ENCODE measurements at places on chromosomes 16 and 17.

DNA sequence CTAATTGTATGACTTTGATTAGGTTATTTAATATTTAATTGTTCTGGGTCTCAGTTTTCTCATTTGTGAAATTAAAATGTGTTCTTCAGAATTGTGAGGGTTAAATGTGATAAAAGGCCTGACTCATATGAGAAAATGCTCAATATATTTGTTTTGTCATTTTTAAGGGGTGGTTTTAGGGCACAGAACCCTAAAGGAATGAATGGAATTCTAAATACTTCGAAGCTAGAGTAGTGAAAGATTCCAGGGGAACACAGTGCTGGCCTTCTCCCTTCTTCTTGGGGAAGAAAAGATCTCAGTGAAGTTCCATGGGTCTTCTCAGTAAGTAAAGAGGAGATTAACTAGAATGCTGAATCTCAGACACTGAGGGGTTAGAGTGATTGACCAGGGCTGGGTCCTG is 3.9 kb upstream of the SMPD3 start:
- no peak for DNase-seq

- DNase-seq, result no peak
These were observed 7.7 kb downstream of the IL34 start for GRCh38 chr16:70653809-70654771.

DNA sequence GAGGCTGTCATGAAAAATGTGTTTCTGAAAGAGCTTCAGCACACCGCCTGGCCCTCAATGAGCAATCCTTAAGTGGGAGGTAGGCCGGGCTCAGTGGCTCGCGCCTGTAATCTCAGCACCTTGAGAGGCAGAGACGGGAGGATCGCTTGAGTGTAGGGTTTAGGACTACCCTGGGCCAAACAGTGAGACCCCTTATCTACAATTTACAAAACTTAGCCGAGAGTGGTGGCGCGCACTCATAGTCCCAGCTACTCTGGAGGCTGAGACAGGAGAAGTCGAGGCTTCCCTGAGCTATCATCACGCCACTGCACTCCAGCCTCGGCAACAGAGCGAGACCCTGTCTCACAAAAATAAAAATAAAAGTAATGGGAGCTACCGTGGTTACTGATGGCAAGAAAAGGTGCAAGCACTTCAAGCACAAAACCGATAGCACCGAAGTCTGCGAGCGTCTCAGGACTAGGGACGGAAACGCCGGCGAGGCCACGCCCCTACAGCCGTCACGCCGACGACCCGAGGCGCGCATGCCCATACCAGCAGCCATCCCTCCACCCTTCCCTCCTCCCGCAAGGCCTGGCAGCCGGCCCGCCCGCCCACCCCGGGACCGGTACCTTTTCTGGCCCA is 607 bp downstream of the THUMPD1 start:
- DNase-seq, result no peak

DNA sequence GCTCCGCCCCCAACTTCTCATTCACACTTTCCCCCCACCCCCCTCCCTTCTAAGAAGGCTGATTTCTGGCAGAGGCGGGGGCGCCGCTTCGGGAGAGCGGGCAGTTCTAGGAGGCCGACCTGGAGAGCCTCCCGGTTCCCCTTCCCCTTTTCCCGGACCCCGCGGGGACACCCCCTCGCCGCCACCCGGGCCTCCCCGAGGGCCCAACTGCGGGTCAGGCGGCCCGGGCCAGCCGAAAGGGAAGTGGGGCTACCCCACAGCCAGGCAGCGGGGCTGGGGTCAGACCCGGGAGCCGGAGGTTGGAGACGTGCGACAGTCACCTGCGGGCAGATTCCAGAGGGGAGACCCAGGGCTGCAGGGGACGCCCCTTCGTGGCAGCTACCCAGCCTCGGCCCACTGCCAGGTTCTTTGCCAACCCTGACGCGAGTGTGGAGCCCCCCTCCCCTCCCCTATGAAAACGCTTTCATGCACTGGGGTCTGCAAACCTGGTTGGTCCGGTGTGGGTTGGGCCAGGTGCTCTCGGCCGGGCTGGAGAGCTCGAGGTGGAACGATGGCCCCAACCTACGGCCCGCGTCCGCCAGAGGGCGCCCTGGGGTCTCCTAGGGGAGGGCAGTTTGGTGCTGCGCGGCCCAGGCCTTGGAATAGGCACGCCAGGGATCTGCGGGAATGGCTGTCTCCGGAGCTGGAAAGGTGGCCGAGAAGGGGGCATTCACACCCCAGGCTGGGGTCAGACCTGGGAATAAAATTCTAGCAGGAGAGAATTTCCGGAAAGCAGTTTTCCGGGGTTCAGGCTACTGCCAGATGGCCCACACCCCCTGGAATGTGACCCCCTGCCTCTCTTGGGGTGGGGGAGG is 721 bp upstream of the SOCS3 start:
- DNase-seq, result no peak

GRCh38 chr17:2421315-2422147 is 20.7 kb upstream of the MNT start:
- DNase-seq, result no peak

DNA sequence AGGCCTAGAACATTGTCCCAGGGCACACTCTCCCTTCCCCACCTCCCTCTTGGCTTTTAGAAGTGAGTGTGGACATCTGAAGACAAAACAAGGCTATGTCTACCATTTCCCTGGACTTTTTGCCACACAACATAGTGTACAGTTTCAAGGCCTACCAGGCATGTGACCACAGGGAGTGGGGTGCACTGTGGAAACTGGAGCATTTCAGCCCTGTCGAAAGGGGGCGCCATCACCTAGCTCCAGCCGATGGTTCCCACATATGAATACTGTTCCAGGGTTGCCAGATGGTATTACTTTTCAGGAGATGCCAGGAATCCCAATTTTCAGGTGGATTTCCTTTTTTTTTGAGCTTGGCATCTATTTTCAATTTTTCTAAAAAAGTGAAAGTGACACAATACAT is 140.7 kb downstream of the KATNIP start:
- no peak for DNase-seq

DNA sequence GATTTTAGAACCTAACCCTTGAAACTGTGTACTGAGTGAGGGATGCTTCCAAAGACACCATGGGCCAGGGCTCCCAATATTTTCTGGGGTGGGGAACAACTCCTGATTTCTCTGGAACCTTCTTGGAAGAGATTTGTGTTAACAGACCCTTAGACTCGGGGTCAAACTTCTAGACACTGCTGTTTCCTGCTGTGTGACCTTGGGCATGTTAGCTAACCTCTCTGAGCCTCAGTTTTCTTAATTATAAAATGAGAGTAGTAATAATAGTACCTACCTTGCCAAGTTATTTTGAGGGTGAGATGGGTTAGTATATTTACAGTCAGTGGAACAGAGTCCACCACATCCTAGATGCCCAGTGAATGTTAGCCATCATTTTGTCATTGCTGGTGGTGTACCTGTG is 18.8 kb downstream of the POLR3E start:
- no peak for DNase-seq

GRCh38 chr16:4075534-4075933 is 40.7 kb downstream of the ADCY9 start:
- DNase-seq, result no peak

GRCh38 chr16:28308794-28309584 is 16.7 kb downstream of the SBK1 start:
- no peak for DNase-seq

DNA sequence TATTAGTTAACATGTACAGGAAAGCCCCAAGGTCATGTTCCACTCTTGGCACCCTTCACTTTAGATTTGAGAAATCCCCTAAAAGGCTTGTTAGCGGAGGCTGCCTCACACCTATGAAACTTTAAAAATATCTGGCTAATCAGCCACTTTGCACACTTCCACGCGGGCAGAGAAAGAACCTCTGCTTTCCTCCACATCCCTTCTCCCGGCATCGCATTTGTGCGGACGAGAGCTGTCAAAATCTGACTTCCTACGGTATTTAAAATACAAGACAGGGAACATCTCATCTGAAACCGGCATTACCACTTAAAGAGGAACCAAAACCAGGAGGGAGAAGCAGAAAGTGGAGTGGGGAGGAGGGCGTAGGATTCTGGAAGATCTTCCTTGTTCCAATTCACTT is 422.3 kb downstream of the TMEM114 start:
- DNase-seq, result no peak

GRCh38 chr16:59047114-59047513 is 313.0 kb upstream of the GOT2 start:
- DNase-seq, result no peak

DNA sequence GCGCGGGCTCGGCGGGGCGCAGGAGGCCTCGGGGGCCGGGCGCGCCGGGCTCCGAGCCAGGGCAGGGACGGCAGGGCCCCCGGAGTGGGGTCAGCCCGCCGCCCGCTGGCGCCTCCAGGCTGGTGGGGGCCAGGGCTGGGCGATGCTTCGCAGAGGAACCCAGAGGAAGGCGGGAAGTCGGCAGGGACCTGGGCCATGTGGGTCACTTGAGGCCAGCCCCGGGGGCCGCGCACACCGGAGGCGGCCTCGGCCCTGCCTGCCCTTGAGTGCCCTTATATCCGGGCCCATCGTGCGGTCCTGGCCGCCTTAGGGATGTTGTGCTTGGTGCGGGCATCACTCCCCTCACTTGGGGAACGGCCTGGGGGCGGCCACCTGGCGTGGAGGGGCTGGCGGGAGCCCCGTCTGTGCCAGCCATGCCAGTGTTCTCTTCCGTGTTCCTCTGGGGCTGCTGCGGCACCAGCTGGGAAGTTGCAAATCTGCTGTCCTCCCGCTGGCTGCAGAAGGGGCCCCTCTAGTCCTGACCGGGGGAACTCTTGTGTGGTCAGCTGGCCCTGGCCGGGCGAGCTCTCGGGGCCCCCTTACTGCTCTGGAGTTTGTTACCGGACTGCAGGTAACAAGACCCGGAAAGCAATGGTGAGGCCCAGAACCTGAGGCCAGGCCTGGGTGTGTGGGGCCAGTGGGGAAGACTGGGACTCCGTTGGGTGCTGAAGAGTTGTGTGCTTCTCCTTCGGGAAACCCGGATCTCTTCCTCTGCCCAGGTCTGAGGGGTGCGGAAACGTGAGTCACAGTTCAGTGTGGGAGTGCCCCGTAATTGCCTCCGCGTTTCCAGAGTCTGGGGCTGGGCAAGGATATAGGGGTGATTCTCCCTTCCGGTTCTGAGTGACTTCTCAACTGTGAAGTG is 849 bp downstream of the CAPN15 start:
- DNase-seq, result no peak

- no peak for DNase-seq
These were observed 452.2 kb downstream of the XYLT1 start for GRCh38 chr16:17018585-17018939.

GRCh38 chr16:83899272-83899897 is 470 bp downstream of the MLYCD start:
- no peak for DNase-seq

GRCh38 chr16:85514295-85514597 is 98.9 kb upstream of the GSE1 start:
- no peak for DNase-seq

- no peak for DNase-seq
These were observed 906 bp upstream of the FOXL1 start for GRCh38 chr16:86577314-86577971.

GRCh38 chr16:77657016-77657415 is 65.3 kb upstream of the NUDT7 start:
- DNase-seq, result no peak

DNA sequence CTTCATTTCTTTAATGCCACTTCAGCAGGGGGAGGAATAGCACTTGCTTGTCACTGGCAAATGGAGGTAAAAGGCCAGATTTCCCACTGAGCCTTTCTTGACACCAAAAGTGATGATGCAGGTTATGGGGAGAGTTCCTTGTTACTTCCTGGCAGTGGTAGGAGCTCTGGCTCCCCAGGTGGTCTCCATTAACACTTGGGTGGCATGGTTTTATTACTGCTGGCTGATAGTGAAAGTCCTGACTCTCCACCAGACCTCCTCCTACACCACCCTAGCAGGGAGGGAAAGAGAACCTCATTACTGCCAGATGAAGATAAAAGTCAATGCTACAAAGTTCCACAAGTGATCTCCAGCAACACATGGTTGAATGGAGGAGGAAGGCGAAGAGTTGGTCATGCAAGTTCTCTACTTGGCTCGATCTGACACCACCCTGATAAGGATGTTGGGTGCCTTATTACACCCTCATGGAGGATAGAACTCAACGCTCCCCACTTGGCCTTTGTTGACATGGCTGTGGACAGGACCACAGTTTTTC is 152.7 kb upstream of the GNAO1 start:
- DNase-seq, result no peak

GRCh38 chr17:45077643-45078042 is 16.5 kb downstream of the NMT1 start:
- no peak for DNase-seq

DNA sequence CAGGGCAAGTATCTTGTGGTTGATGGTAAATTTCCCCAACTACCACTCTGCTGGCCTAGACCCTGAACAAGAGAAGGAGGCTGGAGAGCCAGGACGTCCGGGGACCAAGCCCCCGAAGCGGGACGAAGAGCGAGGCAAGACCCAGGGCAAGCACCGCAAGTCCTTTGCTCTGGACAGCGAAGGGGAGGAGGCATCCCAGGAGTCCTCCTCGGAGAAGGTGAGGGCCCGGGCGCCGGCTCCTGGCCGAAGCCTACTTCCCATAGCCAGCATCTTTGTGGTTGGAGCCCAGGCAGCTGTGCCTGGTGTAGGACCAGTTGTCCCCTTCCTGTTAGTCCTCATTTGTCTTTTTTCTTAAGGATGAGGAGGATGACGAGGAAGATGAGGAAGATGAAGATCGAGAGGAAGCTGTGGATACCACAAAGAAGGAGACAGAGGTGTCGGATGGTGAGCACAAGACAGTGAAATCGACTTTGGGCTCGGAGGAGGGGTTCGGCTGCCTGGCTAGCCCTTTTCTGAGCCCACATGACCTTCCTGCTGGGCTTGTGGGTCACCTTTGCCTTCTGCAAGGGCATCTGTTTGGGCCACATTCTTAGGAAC is 11.8 kb downstream of the SETD1A start:
- no peak for DNase-seq

GRCh38 chr16:87236516-87237115 is 80.6 kb downstream of the C16orf95 start:
- no peak for DNase-seq

GRCh38 chr17:28983286-28984230 is 22.3 kb downstream of the SEZ6 start:
- no peak for DNase-seq

DNA sequence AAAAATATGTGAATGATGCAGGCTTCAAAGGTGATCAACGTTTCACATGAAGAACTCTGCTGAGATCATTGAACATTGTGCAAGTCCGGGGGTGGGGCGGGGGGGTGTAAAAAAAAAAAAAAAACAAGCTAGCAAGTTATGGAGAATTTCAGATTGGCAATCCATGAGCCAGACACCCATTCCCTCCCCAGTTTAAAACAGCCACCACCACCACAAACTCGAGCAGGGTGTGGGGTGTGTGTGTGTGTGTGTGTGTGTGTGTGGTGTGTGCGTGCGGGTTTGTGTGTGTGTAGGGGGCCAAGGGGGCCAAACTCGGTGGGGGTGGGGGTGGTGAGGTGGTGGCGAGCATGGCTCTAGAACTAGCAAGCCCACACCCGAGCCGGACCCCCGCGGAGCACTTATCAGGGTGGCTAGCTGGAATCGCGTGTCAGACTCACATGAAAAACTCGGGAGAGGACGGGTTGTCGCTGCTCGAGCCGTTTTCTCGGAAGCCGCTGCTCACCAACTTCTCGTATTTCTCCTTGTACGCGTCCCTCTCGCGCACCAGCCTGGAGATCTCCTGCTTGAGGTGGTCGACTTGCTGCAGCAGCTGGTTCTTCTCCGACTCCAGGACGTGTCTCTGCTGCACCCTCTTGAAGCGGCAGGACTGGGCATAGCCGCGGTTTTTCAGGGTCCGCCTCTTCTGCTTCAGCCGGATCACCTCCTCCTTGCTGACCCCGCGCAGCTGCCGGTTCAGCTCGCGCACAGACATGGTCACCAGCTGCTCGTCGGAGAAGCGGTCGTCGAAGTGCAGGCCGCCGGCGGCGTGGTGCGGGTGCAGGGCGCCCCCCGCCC is 2.0 kb downstream of the MAF start:
- DNase-seq, result no peak

GRCh38 chr16:63938661-63939060 is 1183.2 kb downstream of the CDH11 start:
- no peak for DNase-seq
